Caki2 (cell line): ENCODE measurements at places on chromosomes 3 and 15. TPM values are rescaled to one million over a fixed set of nuclear protein-coding genes. Genes with fewer than 3 reads are reported as not detected.

The TRIM71 gene
- total RNA-seq = not detected in 2 replicates

The TMEM207 gene
- not detected in 2 replicates for total RNA-seq

The KIF15 gene
- total RNA-seq = 9.8 and 22.5 TPM in 2 replicates

The PARP15 gene
- total RNA-seq = not detected in 2 replicates

The SEMA3B gene
- total RNA-seq = 99.9 and 105 TPM in 2 replicates

The C15orf62 gene
- total RNA-seq = 0.27 and 0.64 TPM in 2 replicates

The LRRN1 gene
- total RNA-seq = not detected in 2 replicates

The LRTM1 gene
- total RNA-seq = not detected in 2 replicates

The AGTR1 gene
- 0.03 TPM in 1 of 2 replicates, not detected in the other for total RNA-seq

The PHLDB2 gene
- 10.3 and 13.1 TPM in 2 replicates for total RNA-seq

The SCN11A gene
- total RNA-seq = 0.03 TPM in 2 replicates

The AGBL1 gene
- total RNA-seq = not detected in 2 replicates

The ZNF80 gene
- total RNA-seq = not detected in 2 replicates

The FHIT gene
- 0.35 and 4.8 TPM in 2 replicates for total RNA-seq

The C3orf80 gene
- 0.61 and 3.8 TPM in 2 replicates for total RNA-seq

- no peak for DNase-seq
Observed at GRCh38 chr15:64897345-64897985, 14.2 kb upstream of the ANKDD1A start.

- DNase-seq = peak; percentile 61
Observed at GRCh38 chr3:124401843-124402242, 328.4 kb upstream of the UMPS start.

DNA sequence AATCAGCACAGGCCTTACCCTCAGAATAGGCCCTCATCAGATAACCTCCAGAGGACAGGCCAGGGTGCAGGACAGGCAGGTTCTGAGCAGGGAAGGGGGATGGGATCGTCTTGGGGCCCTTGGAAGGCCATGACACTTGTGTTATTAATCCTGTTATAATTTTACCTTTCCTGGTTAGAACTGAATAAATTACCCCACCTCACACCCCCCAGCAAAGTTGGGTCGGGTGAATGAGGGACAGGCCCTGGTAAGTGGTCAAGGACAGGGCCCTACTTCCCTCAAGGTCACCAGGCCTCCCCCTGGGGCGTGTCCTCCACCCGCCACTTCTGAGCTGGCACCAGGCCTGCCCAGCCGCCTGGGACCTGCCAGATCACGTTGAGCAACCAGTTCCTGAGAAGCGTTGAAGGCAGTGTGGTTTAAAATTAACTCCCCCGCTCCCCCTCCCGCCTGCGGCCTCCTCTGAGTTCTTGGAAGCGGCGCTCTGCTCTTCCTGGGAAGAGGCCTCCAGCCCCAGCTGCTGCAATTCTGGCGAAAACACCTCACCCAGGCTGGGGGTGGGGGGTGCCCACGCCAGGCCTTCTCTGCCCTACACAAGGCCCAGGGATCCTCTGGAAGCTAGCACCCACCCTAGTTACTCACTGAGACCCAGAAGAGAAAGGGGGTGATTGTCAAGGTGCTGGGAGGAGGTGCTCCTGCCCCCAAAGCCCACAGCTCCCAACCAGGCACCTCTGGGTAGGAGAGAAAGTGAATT lies 10.6 kb downstream of the CISH start:
- peak; percentile 94 for DNase-seq

GRCh38 chr15:42392309-42393024 lies 33.2 kb downstream of the CAPN3 start:
- DNase-seq = no peak

DNA sequence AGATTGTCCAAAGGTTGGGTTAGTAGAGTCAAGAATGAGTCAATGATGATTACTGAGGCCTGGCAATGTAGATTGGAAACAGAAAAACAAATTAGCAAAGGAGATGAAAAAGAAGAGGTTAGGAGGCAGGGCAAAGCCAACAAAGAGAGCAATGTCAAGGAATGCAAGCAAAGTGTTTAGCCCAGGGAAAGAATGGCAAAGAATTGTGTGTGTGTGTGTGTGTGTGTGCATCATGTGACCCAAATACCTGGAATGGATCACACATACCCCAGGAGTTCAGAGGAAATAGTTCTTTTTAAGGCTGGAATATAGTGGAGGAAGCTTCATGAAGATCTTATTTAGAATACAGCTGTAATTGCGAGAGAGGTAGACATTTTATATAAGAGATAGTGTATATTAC lies 831.7 kb upstream of the ARPP21 start:
- DNase-seq = no peak

- no peak for DNase-seq
Observed at GRCh38 chr3:96416549-96417255, 397.7 kb upstream of the EPHA6 start.

GRCh38 chr15:45399381-45400212 lies 21.3 kb upstream of the GATM start:
- peak; percentile 42 for DNase-seq

DNA sequence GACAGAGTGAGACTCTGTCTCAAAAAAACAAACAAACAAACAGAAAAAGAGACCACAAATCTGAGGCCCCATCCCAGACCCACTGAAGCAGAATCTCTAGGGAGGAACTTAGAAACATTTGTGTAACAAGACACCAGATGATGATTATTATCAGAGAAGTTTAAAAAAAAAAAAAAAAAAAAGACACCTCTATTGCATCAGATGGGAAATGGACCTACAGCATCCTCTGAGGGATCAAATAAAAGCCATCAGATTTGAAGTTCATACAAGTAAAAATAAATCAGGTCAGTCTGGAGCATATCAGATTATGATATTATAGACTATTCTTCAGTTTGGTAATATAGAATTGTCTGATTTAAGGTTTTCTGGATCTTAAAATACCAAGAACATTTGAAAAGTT lies 21.9 kb upstream of the LIPC start:
- peak; percentile 25 for DNase-seq

DNA sequence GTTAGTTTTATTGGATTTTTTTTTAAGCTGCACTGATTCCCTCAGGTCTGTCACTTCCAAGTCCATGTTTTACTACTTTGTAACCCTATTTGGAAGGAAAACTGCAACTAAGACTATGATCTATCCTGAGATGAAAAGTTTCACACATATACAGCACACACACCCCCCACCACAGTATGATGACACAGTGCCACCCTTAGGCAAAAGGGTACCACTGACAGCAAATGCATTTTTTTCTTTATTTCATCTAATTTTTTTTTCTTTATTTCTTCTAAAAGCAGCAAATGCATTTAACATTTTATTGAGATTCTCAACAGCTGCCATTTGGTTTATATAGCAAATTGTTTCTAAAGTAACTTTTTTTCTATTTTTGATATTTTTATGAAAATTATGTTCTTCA lies 21.2 kb downstream of the NGRN start:
- peak; percentile 37 for DNase-seq

DNA sequence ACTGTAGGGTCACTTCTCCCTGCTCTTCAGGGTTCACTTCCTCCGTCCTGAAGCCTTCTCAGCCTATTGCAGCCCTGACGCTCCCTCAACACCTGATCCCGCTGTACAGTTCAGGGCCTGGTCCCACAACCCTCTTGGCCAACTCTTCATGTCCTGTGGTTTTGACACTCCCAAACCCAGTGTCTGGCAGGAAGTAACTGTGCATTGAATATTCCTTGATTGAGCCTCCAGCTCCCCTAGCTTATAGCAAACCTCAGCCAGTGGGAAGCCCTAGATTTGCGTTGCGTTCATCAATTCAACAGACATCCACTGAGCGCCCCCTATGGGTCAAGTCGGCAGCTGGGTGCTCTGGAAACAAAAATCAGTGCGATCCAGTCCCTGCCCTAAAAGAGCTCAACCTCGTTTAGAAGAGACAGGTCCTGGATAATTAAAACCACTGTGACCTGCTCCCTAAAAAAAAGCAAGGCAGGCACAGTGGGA lies 13.5 kb downstream of the UBAP1L start:
- peak; percentile 19 for DNase-seq

DNA sequence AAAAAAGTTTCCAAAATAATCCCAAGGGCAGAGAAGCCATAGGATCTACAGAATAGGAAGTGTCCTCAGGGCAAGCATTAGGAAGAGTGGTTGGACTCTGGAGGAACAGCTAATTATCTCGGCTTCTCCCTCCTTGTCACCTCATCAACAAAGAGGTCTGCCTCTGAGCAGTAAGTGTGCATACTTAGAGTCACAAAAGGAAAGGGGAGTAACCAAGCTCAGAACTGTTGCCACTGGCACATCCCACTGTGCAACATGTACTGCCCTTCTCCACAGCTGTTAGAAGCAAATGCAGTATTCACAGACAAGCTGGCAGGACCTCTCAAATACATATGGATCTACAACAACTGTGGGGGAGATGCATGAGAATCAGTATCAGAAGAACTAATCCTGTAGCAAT lies 31.5 kb downstream of the NGLY1 start:
- DNase-seq = no peak

DNA sequence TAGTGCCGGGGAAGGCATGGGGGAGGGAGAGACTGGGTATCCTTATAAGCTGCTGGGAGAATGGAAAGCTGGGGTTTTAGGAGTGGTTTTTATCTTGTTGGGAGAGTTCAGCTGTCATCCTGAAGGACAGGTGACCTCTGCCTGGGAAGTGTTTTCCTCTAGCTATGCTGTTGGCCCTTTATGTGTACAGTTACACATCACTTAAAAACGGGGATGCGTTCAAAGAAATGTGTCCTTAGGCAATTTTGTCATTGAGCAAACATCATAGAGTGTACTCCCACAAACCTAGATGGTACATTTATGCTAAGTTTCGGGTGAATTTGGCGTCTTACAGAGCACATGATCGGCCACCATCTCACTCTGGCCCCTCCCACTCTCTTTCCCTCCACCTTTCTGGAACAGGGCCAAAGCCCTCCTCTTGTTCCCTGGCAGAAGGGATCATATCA lies 164.3 kb upstream of the NUDT16 start:
- peak; percentile 38 for DNase-seq

DNA sequence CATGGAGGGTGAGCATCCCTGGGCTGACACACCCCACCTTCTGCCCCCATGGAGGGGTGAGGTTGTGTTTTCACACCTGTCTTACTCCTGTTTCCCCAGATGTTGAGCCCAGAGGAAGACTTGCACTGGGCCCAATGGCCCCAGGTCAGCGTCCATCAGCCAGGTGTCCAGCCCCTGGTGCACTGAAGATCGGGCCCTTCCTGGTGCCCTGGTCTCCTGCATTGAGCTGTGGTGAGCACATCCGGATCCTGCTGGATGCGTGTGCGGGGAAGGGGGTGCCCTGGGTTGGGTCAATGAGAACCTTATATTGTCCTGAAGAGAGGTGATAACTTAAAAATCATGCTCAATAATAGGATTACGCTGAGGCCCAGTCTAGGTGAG lies 227.3 kb downstream of the SNRPN start:
- no peak for DNase-seq

- no peak for DNase-seq
Observed at GRCh38 chr15:99163271-99164062, 58.6 kb downstream of the SYNM start.

GRCh38 chr3:127106456-127106855 lies 86.5 kb upstream of the PRR23E start:
- DNase-seq = no peak

DNA sequence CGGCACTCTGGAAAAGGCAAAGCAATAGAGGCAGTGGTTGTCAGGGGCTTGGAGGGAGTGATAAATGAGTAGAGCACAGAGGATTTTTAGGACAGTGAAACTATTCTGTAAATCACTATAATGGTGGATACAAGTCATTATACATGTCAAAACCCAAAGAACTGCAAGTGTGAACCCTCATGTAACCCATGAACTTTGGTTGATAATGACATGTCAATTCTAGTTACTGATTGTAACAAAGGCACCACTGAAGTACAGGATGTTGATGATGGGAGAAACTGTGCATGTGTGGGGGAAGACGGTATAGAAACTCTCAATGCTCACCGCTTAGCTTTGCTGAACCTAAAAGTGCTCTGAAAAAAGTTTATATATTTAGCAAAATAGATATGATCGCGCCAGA lies 36.0 kb downstream of the BTLA start:
- DNase-seq = no peak

GRCh38 chr3:115626721-115627120 lies 3.4 kb downstream of the GAP43 start:
- DNase-seq = no peak

DNA sequence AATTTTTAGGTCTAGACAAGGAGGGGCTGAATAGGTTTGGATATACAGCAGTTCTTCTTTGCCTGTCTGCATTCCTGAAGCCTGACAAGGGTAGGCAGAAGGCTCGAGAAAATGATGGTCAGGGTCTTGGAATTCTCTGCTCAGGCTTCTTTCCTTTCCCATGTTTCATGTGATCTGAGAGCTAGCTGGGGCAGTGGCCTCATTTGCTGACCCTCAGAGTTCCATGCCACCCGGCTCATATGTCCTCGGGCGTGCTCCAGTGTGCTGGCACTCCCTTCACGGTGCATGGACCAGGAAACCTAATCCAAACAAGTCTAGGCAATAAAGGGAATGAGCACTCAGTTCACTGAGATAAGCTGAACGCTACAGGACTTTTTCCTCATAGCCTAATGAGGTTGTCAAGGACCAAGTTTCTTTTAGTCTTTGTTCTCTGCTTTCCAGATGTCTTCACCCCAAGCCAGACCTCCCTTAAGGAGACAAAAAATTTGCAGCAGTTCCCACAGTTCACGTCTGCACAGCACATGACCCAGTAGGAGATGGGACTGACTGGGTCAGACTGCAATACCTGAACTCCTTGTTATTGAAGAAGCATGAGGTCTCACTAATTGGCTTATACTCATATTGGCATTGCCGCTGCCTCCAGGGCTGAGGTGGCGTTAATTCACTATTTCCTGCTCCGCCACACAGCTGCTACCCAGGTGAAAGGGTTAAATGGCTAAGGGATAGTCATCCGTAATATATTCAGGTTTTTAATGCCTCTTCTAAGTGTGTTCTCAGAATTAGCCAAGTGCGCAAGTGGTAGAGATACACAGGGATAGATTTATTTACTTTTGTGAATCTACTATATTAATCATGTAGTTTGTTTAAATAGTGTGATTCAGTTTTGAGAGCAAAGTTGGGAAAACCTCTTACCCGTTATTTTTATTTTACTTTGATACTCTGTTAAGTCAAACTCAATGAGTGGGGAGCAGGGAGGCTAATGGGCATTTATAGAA lies 15.3 kb upstream of the RTP4 start:
- DNase-seq = peak; percentile 77

DNA sequence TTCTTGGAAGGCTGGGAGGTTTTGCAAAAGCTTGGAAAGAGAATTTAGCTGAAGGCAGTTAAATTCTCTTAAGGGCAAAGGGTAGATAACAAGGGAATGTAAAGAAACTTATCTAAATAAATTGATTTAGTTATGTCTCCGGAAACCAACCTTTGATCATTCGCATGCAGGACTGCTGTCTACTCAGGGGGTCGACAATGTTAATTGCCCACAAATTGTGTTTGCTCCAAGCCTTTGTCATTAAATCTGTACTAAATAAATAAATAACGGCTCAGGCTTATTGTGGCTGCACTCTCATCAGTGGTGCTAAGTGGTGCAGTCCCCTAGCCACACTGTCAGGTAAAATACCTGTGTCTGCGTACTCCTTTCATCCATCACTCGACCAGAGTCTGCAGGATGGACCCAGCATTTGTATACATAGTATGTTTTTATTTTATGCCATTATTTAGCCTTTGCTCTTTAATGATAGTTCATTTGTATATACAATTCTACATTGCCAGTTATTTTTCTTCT lies 497.4 kb upstream of the RASGRP1 start:
- DNase-seq = no peak

GRCh38 chr3:9172851-9173321 lies 76.6 kb downstream of the SRGAP3 start:
- DNase-seq = peak; percentile 13
